SJSA1 (cell line): ENCODE measurements at places on chromosomes 2 and 18. TPM values are rescaled to one million over a fixed set of nuclear protein-coding genes. Genes with fewer than 3 reads are reported as not detected.

The REEP1 gene
- total RNA-seq, result 0.24 and 0.78 TPM in 2 replicates

The SCTR gene
- not detected in 2 replicates for total RNA-seq

The VPS54 gene
- total RNA-seq, result 27.3 and 32.8 TPM in 2 replicates

The ASPRV1 gene
- total RNA-seq, result 0.08 TPM in 1 of 2 replicates, not detected in the other

The MYO7B gene
- 1.2 and 1.8 TPM in 2 replicates for total RNA-seq

The SEC11C gene
- total RNA-seq, result 21.7 and 25.0 TPM in 2 replicates

The ABCG5 gene
- total RNA-seq, result not detected in 2 replicates

GRCh38 chr18:51251625-51252024, 54.1 kb upstream of the MEX3C start:
- no peak for DNase-seq

GRCh38 chr18:57437766-57438671, 2.8 kb downstream of the ONECUT2 start:
- peak; percentile 75 for DNase-seq

- DNase-seq, result no peak
These were observed 20.0 kb upstream of the OTOS start for GRCh38 chr2:240160291-240161086.

DNA sequence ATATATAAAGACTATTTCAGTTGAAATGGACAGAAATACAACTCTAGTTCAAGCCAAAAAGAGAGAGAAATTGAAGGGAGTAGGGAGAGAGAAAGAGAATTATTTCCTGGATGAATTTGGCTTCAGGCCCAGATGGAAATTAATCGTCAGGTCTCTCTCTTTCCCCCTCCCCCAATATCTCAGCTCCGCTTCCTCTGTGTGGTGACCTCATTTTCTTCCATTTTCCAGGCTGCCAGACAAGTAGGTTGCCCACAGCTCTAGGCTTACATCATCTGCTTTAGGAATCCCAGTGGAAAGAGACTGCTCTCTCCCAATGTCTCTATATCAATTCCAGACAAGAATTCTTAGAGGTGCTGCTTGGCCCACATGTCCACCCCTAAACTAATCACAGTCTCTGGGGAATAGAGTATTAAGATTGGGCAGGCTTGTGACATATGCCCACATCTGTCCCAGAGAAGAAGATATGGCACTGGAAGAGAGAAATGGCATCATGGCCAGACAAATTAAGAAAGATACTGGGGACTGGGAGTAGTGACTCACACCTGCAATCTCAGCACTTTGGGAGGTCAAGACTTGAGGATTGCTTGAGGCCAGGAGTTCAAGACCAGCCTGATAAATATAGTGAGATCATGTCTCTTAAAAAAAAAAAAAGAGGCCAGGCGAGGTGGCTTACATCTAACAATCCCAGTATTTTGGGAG, 37.2 kb upstream of the CFAP36 start:
- no peak for DNase-seq

DNA sequence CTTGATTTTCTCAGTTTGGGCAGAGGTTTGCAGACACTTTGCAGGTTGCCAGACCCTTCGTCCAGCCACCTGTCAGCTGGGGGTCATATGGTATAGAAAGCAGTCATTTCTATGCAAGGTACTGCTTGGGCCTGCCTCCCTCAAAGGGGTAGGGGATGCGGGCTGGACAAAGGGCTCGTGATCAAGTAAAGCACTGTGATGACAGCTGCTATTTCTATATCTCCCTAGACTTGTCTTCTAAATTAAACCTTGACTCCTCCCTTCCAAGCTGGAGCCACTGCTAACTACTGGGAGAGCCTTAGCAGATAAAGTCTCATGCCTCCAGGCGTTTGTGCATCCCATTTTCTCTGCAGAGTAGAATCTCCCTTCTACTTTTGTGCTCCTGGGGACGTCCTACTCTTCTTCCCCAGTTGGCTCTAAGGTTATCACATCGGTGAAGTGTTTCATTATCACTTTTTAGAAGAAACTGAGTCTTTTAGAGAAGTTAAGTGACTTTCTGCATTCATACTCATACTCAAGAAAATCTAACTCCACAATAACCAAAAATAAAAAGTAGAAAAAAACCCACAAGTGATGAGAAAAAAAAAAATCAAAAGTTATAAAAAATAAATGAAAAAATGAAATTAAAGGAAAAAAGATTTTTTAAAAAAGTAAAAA, 710 bp upstream of the XRCC5 start:
- DNase-seq, result peak; percentile 8
